Amniotic stem cell (primary cell): ENCODE measurements at places on chromosomes 2 and 18.

- DNase-seq: no peak
Observed at GRCh38 chr2:109236147-109236546, 107.1 kb downstream of the SH3RF3 start.

DNA sequence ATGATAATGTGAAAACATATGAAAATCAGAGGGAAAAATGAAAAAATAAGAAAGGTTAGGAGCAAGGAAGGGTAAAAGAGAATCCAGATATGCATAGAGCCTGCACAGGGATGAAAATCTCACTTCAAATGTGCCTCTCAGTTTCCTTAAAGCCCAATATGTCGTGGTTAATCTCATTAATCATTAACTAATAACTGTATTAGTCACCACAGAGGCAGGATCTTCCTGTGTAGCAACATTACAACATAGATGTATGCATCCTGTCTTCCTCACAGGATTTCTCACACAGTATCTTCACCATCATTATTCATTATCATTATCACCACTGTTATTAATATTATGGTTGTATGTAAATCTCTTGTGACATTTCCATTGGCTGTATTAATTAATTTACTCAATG lies 361.2 kb upstream of the SOX11 start:
- DNase-seq: no peak

- DNase-seq: peak; percentile 1
Observed at GRCh38 chr18:55546851-55547704, 40.9 kb downstream of the TCF4 start.

DNA sequence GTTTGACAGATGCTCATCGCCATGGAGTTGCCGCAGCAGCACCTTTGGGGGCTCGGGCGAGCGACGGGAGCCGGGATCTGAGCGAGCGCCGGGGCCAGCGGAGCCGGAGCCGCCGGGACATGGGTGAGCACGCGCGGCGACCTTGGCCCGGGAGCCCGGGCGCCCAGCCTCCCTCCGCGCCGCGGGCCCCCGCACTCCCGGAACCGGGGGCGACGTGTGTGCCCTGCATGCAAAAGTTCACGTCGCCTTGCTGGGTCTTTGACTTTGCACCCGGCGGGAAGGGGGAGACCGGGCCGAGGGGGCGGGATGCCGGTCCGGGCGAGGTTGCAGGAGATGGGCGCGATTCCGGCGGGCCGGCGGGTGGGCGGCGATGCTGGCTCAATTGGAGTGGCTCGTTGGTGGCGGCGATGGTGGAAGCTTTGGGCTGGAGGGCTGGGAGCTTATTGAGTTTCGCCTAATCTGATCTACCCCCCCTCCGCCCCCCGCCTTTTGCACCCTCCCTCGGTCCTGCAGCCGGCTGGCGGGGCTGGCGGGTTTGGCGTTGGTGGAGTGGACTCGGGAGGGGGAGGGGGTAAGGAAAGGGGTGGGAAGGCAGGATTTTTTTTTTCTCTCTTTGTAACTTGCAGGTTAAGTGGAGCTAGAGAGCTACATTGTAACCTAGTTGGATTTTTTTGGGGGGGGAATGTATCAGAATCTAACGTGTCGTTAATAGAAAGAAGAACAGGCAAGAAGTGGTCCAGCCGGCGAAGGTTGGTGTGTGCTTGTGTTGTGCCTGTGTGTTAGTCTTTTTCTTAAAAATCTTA lies at the start of gene SETBP1:
Gene SETBP1 (plus strand): TSS at position 616 of the 803 bp plus-strand sequence. CDS start 20,459 bp downstream, outside the sequence.
- DNase-seq: no peak

- peak; percentile 81 for DNase-seq
Observed at GRCh38 chr18:24075767-24076597, 61.4 kb downstream of the TTC39C start.

DNA sequence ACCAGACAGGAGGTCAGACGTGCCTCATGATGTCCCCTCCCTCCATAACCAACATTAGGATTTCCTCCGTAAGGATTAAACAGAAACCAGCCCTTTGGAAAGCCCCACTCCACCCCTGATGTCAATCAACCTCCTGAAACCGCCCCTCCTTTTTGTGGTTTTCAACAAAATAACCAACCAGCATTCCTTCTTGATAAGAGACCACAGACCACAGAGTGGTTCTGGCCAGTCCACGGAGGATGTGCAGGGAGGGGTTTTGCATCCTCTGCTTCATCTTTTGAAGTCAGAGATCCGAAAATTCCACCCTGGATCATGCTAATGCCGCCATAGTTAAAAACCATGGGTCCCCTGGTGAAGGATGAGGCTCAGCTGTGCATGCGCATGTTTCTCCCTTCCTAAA lies 180.0 kb upstream of the CCDC150 start:
- peak; percentile 25 for DNase-seq

- DNase-seq: no peak
Observed at GRCh38 chr2:9401646-9402371, 21.5 kb downstream of the ITGB1BP1 start.

GRCh38 chr18:31354990-31355389 lies 21.6 kb upstream of the DSG4 start:
- no peak for DNase-seq

DNA sequence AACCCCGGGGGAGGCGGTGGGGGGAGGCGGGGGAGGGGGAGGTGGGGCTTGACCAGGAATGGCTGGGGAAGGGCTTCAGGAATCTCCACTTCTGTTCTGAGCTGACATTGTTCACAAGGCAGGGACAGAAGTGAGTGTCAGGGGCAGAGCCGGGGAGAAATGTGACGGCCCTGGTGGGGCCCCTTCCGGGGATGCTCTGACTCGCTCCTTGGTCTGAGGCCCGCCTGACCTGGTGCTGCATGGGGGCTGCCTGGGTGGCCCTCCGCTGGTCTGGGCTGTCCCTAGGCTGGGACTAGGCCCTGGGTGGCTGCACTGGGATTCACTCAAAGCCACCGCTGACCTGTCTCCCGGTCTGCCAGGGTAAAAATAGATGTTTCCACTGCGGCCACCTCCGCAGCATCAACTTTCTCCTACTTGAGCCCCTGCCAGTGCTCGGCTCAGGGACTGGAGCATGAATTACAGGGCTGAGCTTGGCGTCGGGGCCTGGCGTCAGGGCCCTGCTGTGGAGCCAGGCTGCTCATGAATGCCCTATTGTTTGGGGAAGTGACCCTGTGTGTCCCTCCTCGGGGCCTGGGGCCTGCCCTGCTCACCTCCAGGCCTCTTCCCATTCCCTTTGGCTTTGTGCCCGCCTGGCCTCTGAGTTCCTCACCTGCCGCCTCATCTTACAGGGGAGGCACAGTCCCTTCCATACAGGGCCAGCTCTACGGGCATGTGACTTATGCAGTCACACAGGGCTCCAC lies 247.5 kb downstream of the DYSF start:
- no peak for DNase-seq

DNA sequence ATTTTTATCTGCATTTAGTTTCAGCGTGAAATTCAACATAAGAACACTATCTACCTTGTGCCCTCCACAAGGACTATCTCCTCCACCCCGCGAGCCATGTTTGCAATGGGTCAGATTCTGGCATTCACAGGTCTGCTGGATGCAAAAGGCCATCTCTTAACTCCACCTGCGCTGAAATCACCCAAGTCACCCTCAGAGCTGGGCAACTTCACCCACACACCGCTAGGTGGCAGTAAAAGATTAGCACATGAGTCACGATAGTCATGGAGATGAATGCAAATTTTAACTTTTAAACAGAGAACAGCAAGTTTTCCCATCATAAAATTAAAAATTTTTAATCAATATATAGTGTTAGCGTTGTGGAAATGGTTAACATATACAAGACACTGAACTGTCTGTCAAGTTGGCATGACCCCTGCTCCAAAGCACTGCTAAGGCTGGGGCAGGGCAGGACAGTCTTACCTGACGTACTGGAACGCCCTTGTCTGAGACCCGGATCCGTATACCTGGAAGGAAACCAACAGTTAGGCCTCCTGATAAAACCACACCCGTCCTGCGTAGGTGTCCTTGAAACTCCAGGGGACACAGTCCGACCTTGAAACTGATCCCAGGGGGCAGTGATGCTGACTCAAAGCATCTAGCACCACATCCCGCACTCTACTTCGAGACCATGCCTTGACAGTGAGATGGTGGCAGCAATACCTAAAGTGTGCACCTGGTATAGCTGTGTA lies 89.6 kb downstream of the UXS1 start:
- DNase-seq: no peak

DNA sequence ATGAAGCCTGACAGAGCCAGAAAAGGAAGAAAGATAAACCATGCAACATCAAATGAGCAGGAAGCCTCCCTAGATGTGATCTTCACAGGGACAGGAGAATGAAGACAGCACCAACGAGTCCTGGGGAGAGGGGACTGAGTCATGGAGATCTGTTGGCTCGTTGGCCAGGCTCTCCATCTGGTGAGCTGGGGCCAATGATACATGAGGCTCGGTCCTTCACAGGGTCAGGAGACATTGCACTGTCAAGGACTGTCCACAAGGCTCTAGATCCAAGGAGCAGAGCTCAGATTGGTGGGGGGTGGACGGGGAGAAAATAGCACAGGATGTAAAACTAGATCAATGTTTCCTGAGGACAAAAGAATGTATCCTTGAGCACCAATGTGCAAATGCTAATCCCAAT lies 735 bp downstream of the CD207 start:
- no peak for DNase-seq

GRCh38 chr18:26480897-26481795 lies 67.2 kb downstream of the KCTD1 start:
- DNase-seq: peak; percentile 45

DNA sequence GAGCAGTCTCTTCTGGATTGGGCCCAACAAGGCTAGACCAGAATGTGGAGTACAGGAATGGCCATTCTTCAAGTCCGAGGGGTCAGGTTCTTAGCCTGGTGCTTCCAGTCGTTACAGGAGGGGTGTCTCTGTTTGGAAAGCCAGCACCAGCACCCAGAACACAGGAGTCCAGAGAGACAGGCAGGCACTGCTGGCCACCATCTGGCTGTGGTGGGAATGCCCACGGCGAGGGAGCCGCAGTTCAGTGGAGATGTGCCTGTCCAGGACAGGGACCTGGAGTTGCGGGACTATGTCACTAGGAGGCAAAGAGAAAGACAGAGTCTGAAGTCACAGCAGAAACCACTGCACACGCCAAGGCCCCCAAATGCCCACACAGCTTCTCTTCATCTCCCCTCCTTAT lies 59.1 kb downstream of the TRABD2A start:
- no peak for DNase-seq

DNA sequence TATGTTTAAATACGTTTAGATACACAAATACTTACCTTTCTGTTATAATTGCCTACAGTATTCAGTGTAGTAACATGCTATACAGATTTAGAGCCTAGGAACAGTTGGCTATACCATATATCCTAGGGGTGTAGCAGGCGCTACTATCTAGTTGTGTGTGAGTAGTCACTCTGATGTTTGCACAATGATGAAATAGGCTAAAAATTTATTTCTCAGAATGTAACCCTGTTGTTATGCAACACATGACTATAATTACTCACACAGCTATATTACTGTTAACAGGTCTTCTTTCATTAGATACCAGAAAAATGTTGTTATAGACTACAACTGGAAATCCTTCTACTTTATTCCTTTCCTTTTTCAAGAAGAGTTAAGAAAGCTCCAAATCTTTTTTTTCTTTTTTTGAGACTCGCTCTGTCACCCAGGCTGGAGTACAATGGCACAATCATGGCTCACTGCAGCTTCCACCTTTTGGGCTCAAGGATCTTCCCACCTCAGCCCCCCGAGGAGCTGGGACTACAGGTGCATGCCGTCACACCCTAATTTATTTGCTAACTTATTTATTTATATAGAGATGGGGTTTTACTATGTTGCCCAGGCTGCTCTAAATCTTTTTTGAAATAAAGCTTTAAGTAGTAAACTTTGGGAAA lies 48.5 kb downstream of the C2orf74 start:
- peak; percentile 50 for DNase-seq

- no peak for DNase-seq
Observed at GRCh38 chr2:234483568-234484251, 13.2 kb downstream of the ARL4C start.

- no peak for DNase-seq
Observed at GRCh38 chr2:197122821-197123220, 187.8 kb downstream of the ANKRD44 start.

- no peak for DNase-seq
Observed at GRCh38 chr2:223930103-223930976, 14.8 kb downstream of the WDFY1 start.
